Hindlimb muscle (tissue), 1 donor: ENCODE measurements at places on chromosomes 2 and 18.

- DNase-seq: no peak
Measured at GRCh38 chr2:147759536-147759935, 85.3 kb upstream of the ACVR2A start.

GRCh38 chr18:12968619-12969018, 20.8 kb downstream of the SEH1L start:
- DNase-seq: no peak

- DNase-seq: no peak
Measured at GRCh38 chr2:7356909-7357584, 439.8 kb downstream of the RNF144A start.

- DNase-seq: no peak
Measured at GRCh38 chr18:74861154-74861553, 263.5 kb downstream of the ZNF407 start.

- no peak for DNase-seq
Measured at GRCh38 chr2:181234487-181234891, 222.7 kb upstream of the ITGA4 start.

- DNase-seq: no peak
Measured at GRCh38 chr2:229246334-229246733, 24.8 kb downstream of the PID1 start.

GRCh38 chr2:136328207-136328795, 210.4 kb upstream of the CXCR4 start:
- no peak for DNase-seq

DNA sequence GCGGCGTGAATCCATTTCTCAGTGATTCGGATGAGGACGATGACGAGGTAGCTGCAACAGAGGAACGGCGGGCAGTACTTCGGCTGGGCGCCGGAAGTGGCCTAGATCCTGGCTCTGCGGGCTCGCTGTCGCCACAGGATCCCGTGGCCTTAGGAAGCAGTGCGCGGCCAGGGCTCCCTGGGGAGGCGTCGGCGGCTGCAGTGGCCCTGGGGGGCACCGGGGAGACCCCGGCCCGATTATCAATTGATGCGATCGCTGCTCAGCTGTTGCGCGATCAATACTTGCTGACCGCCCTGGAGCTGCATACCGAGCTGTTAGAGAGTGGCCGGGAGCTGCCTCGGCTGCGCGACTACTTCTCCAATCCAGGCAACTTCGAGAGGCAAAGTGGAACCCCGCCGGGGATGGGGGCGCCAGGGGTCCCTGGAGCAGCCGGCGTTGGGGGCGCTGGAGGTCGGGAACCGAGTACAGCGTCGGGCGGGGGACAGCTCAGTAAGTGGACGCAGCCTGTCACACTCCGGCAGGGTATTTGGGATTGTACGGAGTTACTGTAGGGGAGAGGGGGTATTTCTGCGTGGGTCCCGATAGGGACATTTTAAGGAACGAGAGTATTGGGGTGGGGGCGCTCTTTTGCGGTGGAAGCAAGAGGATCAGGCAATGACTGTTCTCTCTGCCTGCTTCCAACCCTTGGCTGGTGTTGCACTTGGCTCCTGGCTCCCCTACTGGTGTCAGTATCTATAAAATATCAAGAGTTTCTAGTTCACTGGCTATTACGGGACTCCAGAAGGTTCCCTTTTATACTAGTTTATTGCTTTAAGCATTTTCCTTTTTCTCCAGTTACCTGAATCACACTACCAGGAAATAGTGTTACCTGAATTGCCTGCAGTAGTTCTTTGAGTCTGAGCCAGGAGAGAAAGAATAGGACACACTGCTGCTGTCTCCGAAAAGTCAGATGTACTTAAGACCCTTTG, 772 bp downstream of the RELCH start:
- peak; percentile 19 for DNase-seq

DNA sequence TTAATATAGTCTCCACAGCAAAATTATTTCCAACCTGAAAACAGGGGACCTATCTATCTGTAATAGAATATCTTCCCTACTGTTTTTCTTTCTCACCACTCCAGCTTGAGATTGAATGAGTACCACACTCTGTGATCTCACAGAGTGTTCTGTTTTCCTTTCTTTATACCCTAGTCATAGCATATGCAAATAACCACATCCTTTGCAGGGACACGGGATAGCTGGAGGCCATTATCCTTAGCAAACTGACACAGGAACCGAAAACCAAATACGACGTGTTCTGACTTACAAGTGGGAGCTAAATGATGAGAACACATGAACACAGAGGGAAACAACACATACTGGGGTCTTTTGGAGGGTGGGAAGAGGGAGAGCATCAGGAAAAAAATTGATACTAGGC, 224.7 kb downstream of the SLC8A1 start:
- DNase-seq: no peak

DNA sequence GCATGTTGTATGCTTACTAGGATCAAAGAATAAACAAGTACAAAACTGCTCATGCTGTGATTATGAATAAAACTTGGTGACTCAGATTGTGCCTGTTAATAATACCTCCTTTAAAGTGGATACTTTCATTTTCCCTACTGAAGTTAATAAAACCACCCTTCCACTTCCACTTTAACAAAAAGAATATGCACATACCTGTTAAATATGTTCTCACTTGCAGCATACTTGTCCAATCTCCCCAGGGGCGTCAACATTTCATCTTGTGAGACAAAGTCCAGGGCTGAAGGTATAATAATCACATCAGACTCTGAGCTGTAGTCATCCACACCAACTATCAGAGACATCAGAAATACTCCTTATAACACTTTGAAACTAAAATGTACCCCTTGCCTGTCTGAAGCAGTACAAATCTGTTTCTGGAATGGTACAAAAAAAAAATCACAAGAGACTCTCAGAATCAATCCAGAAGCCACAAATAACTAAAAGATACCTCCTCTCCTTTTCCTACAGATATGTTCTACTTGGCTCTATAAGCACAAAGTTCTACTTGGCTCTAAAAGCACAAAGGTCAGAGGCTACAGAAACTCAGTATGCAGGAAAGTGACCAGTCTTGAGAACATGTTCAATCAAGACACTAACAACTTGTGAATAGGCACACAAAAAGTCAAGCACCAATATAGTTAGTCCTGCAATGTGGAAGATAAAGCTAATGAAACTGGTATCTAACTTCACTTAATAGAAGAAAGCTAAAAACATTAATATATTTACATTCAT, 19.3 kb downstream of the PPP4R1 start:
- no peak for DNase-seq

- DNase-seq: no peak
Measured at GRCh38 chr18:79064228-79064627, 5.0 kb upstream of the ATP9B start.

DNA sequence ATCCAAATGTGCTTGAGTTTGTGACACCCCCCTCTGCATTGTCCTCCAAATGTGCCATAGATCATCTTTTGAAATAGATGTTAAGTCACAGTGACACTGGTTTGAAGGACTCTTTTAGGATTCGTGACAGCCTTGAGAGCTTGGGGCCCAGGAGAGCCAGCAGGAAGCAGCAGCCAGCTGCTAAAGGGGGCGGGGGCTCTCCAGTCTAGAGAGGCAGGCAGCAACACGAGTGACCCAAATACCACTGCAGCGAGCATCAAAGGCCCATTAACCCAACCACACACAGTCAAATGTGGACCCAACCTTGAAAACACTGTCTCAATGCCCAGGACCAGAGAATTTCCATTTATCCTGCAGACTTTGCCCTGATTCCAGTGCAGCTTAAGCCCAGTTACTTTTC, 75.6 kb downstream of the ZBTB7C start:
- DNase-seq: no peak

DNA sequence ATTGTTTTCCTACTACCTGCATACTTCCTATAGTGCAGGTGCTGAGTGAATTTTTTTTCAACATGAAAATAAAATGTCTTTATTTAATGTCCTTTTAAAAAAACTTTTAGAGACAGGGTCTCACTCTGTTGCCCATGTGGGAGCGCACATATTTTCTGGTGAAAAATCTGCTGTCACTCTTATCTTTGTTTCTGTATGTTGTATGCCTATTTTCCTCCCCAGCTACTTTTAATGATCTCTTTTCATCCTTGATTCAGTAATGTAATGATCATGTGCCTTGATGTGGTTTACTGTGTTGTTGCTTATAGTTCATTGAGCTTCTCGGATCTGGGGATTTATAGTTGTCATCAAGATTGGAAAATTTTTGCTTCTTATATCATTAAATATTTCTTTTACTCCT, 117.3 kb downstream of the ARL6IP6 start:
- no peak for DNase-seq

DNA sequence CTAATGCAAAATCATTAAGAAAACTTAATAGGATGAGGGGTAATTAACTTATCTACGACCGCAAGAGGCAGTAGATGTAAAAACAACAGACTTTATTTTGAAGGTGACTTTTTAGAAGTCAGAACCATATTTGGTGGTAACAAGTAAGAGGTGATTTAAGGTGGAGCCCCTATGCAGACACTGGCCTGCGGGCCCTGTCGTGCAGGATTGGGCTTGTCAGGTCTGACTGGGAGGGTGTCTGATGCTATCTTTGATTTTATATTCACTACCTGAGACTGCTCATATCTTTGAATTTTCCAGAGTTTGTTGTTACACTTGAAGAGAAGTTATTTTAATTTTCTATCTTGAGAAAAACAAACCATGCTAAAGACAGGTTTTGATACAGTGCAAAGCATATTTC, 29.1 kb upstream of the SCLY start:
- no peak for DNase-seq

GRCh38 chr2:234289834-234290590, 206.9 kb downstream of the ARL4C start:
- DNase-seq: peak; percentile 18

GRCh38 chr2:27716301-27717069, 52.8 kb downstream of the SLC4A1AP start:
- DNase-seq: no peak

- peak; percentile 62 for DNase-seq
Measured at GRCh38 chr2:174561972-174562370, 35.6 kb downstream of the WIPF1 start.

DNA sequence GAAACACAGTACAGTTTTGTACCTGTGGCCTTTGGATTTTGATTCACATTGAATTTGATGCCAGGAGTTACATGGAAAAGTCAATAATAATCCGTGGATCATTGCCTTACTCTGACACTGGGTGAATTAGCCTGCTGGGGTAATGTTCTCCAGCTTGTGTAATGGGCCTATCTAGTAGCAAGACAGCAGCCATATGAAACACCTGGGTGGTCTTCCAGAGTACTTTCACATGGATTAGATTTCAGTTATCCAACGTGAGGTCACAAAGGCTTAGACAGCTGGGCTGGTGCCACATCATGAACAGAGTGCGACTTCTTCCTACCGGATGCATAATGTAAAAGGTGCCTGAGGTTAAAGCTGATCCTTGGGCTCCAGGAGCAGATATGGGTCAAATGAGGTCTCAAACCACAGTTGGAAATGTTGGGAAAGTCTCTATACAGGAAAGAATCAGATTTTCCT, 486.8 kb downstream of the PARD3B start:
- peak; percentile 8 for DNase-seq

DNA sequence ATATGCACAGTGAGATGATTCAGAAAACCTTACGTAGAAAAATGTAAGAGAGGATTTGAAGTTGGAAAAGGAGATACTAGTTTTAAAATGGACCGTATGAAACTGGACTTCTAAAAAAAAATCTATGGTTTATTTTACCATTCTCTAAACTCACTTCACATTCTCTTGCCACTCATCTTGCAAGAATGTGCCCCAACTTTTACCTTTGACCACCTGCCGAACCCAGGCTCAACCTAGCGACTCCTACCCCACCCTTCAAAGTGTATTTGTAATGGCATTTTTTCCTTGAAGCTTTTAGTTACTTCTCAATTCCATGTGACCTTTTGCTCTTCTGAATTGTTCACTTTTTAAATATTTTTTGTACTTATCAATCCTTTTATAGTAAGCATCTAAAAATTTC, 160.8 kb downstream of the PHLPP1 start:
- DNase-seq: no peak

DNA sequence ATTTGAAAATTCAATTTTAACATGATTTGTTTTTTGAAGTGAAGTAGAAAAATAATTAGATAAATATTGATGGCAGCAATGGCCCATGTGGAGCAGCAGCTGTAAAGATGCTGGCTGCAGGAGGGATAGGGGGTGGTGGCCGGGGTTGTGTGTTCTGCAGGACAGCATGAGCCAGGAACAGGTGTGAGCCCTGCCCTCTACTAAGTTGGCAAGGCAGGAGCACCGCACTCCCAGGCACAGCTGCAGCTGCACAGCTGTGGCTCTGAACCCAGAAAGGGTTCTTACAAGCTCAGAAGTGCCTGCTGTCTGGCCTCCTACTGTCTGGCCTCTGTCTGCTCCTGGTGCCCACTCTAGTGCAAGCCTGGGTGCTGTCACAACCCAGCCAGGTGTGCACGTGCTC, 10.0 kb upstream of the DUSP19 start:
- no peak for DNase-seq

GRCh38 chr2:174157053-174157452, 91.3 kb downstream of the OLA1 start:
- no peak for DNase-seq

DNA sequence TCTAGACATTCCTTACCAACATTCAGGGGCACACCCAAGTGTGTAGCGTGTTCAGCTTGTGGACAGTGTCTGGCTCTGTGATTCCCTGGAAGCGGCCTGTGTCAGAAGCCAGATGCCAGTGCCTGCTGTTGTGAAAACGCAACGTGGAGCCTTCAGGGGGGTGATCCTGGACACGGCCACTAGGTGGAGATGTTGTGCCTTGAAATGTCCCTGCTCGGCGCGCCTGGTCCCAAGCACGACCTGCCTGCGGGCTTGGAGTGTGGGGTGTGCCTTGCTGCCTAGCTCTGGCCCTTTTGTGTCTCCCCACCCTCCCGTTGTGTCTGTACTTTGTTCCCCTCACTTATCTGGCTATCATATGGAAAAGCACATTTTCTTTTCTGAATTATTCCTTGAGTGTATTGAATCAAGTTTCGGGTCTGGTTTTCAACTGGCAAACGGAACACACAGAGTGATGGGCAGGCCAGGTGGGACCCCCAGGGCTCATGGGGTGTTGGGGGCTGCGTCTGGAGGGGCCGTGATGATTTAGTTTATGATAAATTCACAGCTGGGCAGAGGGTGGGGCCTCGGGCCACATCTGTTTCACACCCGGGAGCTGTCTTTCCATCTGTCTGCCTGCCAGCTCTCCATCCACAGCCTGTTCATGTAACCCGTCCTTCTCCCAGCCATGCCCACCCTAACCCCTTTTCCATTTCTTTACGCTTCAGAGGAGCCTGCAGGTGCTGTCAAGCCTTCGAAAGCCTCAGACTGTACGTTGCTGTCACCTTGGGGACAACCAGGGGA, 95.5 kb downstream of the DYSF start:
- peak; percentile 73 for DNase-seq

DNA sequence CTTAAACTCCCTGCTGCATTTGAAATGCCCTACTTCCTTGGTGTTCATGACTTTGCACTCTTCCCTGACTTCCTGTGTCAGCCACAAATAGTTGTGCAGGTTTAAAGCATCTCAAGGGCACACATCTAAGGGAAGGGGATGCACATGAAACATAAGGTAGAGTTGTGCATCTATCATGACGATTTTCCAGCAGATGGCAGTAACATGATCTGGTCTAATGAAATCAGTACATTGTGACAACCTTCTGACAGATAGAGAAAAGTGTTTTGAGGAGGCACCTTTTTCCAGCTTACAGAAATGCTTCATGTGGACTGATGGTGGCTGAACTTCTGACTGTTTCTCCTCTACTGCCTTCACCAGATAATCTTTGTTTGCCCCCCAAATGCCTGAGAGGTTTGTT, 238.9 kb downstream of the XIRP2 start:
- DNase-seq: no peak
